ENCODE measurements at places on chromosomes 4 and X.

GRCh38 chrX:25726539-25726938, 411.6 kb upstream of the MAGEB18 start:
- no peaks in the 10 kb centered on the region for H3K36me3 ChIP-seq
- H3K4me3 ChIP-seq = no peak overlapping the region
- DNase-seq = no peak
- H3K27ac ChIP-seq = no peak overlapping the region

DNA sequence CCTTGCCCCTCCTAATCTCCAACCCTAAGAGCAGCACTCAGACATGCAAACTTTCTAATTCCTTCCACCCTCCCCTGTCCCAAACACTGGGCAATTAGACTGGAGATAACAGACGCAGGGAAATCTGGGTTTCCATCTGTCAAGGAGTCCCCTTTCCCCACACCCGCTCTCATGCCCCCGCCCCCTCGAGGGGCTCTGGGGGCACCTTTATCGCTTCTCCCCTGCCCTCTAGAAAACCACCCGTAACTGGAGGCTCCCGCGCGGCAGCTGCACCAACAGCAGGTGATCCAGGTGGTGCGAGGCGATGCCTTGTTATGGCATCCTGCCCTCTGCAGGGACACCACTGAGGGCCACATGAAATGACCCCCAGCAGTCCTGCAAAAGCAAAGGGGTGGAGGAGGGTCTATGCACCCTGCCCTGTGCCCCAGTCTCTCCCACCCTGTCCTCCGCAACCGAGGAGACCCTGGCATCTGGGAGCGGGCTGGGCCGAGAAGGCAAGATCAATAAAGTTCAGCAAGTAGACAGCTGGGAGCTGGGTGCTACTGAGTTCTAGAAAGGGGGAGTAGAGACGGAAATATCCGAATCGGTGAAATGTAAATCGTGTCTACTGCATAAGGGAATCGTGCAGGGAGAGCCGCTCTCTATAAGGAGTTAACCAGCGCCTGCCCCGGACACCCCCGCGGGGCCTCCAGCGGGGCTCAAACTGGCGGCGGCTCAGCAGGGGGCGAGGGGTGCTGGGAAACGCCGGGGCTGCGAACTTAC, 1.6 kb downstream of the KCTD8 start:
- H3K4me1 ChIP-seq = peaks cover 8% of the 10 kb centered on the region
- no peak overlapping the region for H3K27ac ChIP-seq
- no peak overlapping the region for H3K4me3 ChIP-seq
- H3K27me3 ChIP-seq = peaks cover 44% of the 10 kb centered on the region
- peaks cover 6% of the 10 kb centered on the region for H3K36me3 ChIP-seq

GRCh38 chr4:129978315-129978714, 882.4 kb downstream of the C4orf33 start:
- no peaks in the 10 kb centered on the region for H3K27me3 ChIP-seq
- no peak overlapping the region for H3K27ac ChIP-seq
- no peaks in the 10 kb centered on the region for H3K36me3 ChIP-seq
- DNase-seq = no peak
- H3K4me3 ChIP-seq = no peak overlapping the region

- H3K4me1 ChIP-seq = no peaks in the 10 kb centered on the region
- H3K36me3 ChIP-seq = no peaks in the 10 kb centered on the region
- no peak overlapping the region for H3K27ac ChIP-seq
- H3K4me3 ChIP-seq = no peak overlapping the region
- H3K27me3 ChIP-seq = no peaks in the 10 kb centered on the region
These were observed 307.0 kb upstream of the SPOCK3 start for GRCh38 chr4:167541286-167541685.
